ENCODE measurements at places on chromosomes 1 and 21.
A peak's percentile ranks its signal among the peaks of the same experiment; 100 is the strongest.

DNA sequence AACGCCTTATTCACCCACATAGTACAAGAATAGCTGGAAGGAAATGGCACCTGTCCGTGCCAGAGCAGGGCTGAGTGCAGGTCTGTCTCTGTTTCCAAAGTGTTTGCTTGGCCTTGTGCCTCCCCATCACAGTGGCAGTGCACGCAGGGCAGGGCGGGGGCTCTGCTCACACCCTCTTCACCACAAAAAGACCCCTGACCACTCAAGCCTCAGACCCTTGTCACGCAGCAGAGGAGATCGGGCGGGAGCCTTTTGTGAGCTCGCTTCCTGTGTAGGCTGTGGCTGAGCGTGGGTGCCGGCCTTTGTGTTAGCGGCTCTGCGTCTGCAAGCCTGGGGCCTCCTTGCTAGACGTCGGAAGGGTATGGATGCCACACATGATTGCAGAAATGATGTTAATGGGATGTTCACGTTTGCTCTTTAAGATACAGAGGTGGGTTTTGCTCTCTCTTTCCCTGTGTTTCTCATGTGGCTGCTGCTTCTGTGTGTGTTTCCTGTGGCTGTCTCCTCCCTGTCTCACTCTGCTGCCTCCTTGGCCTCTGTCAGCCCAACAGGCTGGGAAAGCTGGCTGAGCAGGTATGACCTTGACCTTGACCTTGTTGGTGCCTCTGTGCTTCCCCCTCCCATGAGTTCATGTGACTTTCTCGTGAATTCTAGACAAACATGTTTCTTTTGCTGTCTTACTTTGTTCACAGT, 45.4 kb downstream of the S100B start:
- DNase-seq, result no peak

- DNase-seq, result no peak
Observed at GRCh38 chr1:232077809-232078208, 451.2 kb downstream of the DISC1 start.

DNA sequence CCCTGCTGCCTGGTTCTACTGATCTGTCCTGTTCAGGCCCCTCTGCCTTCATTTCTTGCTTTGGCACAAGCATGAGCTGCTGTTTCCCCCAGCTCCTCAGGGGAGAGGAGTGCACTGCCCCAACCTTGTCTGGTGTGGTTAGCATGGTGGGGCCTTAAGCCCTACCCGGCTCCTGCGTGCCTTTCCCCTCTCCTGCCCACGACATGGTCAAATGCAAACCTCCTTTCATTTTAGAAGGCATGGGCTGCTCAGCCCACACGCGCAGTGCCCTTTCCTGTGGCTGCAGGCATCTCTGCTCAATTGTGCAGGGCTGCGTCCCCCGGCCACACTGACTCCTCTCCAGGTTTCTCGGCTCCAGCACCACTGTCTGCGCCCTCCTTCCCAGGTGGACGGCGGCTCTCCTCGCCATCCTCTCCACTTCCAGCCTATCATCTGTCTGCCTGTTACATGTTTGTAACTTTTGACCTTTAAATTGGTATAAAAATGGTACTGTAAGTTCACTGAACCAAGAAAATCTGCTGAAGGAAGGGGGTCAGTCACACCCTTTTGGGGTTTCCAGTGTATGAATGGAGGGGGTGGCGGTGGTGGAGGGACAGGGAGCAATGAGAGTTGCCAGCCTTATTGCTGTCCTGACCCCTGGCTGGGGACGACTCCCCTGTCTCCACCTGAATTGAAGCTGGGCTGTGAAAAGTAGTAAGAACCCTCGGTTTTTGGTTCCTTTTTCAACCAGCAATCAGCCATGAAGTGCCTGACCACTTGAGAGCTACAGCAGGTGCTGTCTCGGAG, 5.1 kb downstream of the PDE9A start:
- DNase-seq, result no peak

DNA sequence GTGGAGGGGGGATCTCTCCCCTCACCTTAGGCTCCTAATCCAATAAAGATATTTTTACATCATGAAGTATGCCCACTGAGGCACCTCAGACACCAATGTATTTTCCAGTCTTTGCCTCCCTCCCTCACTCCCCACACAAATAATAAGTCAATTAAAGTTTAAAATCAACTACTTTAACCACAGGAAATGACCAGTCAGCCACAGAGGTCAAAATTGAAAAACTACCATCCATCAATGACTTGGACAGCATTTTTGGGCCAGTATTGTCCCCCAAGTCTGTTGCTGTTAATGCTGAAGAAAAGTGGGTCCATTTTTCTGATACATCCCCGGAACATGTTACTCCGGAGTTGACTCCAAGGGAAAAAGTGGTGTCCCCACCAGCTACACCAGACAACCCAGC, 70.6 kb upstream of the DYNLT5 start:
- no peak for DNase-seq

DNA sequence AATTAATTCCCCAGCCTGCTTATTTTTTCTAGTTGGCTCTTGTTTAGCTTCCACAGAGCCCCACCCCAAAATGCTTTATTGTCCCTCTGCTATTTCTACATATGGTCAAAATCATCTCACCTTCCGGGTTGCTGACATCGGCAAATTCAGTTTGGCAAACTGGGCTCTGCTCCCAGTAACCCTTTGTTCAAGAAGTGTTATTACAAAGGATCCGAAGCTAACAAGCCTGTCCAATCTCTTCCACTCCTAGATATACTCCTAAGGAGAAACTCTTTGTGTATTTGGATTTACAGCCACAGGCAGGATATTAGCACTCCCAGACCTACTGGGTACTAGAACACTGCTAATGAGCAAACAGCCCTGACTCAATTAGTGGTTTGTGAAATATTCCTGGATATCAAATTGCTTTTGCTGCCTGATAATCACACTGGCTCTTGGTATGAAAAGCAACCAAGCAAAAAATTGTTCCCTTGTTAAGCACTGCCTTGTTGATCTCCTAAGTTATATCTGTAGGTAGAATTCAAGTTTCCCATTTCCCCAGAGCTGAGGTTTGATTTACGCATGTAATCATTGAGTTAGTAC, 4.0 kb downstream of the JUN start:
- no peak for DNase-seq

DNA sequence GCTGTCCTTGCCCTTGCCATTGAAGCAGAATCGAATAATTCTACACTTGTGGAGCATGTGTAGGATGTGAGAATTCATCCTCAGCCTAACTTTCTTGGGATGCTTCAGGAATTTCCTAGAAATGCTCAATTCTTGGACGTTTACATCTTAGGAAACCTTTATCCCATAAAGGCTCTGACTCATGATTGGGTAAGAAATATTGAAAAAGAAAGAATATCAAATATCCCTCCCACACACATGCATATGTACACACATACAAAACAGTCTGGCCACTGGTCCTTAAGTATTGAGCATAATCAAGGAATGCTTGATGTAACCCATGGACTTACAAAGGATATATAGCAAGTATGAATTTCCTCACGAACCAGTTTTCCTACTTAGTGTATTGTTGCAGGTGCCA, 83.9 kb upstream of the IPO9 start:
- no peak for DNase-seq

DNA sequence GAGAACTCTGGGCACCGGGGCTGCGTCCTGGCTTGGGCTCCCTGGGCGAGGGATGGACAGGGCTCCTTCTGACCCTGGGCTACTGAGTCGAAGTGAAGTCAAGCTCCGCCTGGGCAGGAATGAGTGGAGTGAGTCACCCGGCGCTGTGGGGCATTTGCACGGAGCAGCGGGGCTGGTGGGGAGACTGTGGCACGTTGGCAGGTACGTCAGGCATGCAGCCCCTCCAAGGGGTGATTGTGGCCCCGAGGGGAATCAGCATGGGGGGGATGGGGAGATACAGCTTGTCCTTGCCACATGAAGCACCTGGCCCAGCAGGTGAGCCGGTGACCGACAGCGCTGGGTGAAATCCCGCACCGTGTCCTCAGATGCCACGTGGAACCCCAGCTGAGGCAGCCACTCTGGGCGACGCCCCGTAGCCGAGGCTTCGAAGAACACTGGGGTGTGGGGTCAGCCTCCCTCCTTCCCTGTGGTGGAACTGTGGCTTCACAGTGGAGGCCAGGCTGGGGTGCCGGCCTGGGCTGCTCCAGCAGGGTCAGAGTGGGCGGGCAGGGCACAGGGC, 62.3 kb downstream of the COL18A1 start:
- DNase-seq, result no peak

DNA sequence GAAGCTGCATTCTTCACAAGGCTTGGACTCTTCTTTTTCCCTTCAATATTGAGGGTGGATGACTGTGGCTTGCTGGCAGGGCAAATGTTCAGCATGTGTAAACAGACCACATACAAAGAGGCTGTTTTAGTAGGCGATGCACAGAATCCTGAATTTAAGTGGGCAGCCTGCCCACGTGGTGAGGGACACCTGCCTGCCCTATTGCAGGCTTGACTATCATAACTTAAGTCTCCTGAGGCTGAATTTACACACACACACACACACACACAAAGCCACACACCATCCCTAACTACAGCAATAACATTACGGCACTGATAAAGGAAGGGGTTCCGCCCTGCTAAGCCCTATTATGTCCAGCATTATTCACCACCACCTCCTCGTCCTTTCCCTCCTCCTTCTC, 15.9 kb downstream of the SYT2 start:
- no peak for DNase-seq

DNA sequence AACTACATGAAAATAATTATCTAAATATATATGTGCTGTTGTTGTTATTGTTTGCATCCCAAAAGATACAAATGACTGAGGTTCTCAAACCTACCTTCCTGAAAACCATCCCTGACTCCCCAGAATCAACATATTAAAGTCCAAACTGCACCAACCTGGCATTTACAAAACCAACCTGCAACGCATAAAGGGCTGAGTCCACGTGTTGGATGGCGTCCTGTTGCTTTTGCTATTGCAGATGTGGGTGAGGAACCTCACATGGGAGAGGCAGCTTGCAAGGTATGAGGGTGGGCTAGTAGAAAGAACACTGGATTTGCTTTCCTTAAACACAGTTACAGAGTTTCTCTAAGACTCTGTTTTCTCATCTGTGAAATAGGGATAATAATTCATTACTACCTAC, 1.5 kb upstream of the C8B start:
- DNase-seq, result no peak

GRCh38 chr1:178238722-178239510, 145.0 kb downstream of the RASAL2 start:
- DNase-seq, result peak; percentile 97

GRCh38 chr1:111399792-111400610, 27.5 kb downstream of the OVGP1 start:
- peak; percentile 5 for DNase-seq

- DNase-seq, result no peak
Observed at GRCh38 chr1:238115852-238116251, 225.1 kb upstream of the ZP4 start.

DNA sequence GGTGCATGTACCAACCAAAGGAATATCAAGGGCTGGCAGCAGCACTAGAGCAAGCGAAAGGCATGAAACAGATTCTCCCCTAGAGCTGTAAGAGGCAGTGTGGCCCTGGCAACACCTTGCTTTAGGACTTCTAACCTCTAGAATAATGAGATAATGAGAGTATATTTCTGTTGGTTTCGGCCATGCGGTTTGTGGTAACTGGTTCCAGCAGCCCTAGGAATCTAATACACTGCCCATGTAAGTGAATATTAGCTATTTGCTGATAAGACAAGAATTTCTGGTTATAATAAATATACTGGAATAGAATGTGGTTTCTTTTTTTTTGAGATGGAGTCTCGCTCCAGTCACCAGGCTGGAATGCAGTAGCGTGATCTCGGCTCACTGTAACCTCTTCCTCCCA, 199.4 kb downstream of the GABPA start:
- peak; percentile 74 for DNase-seq

DNA sequence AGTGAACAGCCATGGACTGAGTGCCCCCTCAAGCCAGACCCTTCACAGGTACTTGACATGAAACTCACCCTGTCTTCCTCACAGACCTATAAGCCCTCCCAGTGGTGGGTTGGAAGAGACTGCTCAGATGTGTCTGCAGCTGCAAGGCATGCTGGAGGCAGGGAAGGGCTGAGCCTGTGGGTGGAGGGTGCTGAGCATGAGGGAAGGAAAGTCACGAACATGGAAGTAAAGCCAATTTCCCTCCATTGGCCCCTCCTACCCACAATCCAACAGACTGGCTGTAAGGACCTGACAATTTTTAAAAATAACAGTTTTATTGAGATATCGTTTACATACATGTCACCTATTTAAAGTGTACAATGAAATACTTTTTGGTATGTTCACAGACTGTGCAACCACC, 44.1 kb downstream of the RCSD1 start:
- DNase-seq, result no peak

- no peak for DNase-seq
Observed at GRCh38 chr1:226946285-226946684, 6.2 kb downstream of the COQ8A start.

DNA sequence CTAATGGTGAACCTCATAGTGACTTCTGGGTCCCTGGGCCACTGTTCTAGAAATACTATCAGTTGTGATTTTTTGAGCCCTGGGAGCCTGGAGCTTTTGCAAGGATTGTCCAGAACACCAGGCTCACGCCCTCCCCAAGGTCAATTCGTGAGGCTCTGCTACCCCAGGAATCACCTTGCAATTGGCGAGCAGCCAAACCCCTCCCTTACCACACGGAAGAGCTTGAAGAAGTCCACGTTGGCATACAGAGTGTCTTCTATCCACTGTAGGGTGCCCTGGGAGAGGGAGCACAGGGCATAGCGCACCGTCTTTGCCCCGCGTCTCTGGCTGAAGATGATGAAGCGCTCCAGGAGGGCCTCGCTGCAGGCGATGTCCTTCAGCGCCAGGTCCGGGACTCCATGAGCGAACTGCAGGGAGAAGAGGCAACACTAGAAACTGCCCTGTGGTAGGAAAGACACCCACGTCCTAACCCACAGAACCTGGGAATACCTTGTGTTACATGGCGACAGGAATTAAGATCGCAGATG, 22.3 kb downstream of the ABCA4 start:
- DNase-seq, result no peak

- DNase-seq, result no peak
Observed at GRCh38 chr1:30089024-30089430, 634.4 kb downstream of the MATN1 start.

GRCh38 chr1:51284487-51284954, 45.8 kb downstream of the TTC39A start:
- DNase-seq, result no peak

- no peak for DNase-seq
Observed at GRCh38 chr1:19096036-19096833, 113.8 kb downstream of the UBR4 start.

DNA sequence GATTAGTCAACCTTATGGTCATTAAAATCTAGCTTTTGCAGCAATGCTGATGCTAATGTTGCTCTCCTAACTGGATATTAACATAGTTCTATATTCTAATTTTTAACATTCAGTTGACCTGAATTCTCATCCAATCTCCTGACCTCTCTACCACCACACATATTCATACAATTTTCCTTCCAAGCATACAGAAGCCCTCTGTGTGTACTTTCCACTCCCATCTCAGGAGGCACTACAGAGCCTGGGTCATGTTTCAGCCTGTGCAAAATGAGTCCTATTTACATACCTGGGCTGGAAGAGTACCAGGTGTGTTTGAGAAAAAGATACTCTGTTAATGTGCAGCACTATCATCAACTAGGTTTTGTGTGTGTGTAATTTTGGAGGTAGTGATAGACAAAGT, 486.3 kb downstream of the NEGR1 start:
- DNase-seq, result no peak

GRCh38 chr1:6030547-6031261, 15.0 kb upstream of the KCNAB2 start:
- no peak for DNase-seq

GRCh38 chr21:35855484-35855883, 204.8 kb downstream of the SETD4 start:
- DNase-seq, result no peak

All from non-pigmented ciliary epithelial cell (primary cell).